ENCODE measurements at places on chromosomes 13 and 19. TPM values are rescaled to one million over a fixed set of nuclear protein-coding genes. Genes with fewer than 3 reads are reported as not detected.

Gene MYH14
- 0.94 TPM for total RNA-seq

Gene ZNF491
- total RNA-seq: 12.9 TPM

Gene NDUFA3
- total RNA-seq: 10.8 TPM

- DNase-seq: no peak
These were observed 3.8 kb upstream of the LTBP4 start for GRCh38 chr19:40597329-40597838.

- no peak for DNase-seq
These were observed 108.3 kb upstream of the RXFP2 start for GRCh38 chr13:31631071-31631470.

- no peak for DNase-seq
These were observed 150.0 kb downstream of the DPF1 start for GRCh38 chr19:38073841-38074685.

GRCh38 chr19:41384351-41384750 is 8.0 kb downstream of the TMEM91 start:
- no peak for DNase-seq

DNA sequence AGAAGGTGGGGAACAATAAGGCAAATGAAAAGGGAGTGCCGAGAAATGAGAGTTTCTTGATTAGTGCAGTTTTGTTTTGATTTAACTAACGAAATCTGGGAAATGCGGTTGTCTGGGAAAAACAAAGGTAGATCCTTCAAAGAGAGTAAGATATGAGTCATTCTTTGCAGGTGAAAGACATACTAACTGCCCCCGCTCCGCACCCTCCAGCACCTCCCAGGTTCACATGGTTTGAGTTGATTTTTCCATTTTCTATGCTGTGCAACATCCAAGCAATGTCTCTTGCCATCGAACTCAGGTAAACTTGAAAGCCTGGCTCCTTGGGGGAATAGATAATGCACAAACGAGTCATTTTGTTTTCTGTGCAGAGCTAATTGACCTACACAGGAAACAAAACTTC is 84.1 kb upstream of the KLF12 start:
- DNase-seq: no peak

- no peak for DNase-seq
These were observed 28.4 kb downstream of the PSG1 start for GRCh38 chr19:42850981-42851717.

DNA sequence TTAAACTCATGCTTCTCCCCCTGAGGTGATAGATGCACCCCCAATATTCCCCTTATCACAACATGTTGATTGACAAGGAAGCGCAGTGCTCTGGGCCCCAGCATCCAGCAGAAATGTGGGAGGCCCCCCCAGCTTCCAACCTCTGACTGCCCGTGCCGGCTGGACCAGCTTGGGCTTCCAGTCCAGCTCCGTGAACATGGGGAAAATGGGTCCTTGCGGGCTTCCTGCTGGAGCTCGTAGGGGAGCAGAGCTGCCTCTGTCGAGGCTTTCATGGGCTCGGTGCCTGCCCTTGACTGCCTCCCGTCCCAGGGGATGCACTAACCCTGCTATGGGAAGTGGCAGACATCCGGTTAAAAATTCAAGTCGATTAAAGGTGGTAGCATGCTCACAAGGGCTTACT is 188.9 kb downstream of the COL4A1 start:
- no peak for DNase-seq

GRCh38 chr19:4754248-4754647 is 30.6 kb upstream of the DPP9 start:
- DNase-seq: no peak

DNA sequence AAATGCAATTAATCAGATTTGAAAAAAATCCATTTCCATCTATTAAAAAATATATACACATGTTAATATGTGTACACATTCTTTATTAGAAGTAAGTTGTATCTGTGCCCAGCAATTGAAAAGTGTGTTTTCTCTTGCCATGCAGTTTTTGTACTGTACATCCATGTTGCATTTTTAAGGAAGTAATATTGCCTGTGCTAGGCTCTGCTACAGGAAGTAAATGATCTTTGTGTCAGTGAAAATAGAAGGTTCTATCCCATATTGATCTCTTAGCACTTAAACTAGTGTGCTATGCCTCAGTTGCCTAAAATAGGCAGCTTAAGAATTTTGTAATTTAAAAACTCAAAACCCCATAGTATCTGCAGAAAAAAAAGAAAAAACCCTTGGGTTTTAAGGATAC is 122.5 kb downstream of the CDK8 start:
- DNase-seq: no peak

DNA sequence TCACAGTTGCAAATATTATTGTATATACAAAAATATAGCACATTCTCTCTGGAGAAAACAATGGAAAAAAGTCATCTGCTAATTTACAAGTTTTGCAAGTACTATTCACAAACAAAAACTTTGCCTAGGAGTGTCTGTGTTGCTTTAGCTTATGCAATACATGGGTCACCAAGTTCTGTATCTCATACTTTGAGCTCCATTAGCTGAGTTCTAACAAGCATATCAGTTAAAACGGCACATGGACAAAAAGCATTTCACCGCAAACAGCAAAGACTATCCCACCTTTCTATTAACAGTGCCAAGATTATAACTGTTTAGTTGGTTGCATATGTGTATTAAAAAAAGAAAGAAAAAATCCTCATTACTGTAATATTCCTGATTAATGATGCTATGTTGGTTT is 4.6 kb downstream of the SPRY2 start:
- no peak for DNase-seq

DNA sequence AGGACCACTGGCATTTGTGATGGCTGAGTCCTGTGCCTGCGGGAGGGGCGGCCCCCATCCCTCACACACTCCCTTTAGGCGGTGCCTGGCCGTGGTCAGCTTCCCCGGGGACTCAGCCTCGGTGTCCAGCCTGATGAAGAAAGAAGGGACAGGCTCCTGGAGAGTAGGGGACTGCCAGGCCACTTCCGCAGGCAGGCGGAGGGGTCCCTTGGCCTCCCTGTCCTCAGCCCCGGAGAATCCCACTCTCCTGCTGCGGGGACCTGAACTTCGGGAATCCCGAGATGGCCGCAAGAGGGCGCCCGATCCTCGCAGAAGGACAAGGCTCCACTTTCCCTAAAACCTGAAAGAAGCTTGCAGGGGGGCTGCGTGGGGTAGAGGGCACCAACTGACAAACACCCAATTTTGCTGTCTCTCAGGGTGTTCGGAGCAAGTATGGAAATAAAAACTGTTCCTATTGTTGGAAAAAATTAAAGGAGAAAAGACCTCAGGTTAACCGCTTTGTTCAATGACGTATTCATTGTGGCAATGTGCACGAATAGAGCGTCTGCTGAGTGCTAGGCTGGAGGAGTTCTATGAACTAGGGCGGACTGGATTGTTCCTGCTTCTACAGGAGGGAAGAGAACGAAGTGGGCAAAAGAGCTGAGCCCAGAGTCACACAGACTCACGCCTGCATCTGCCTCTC is 297.3 kb downstream of the ZNF536 start:
- DNase-seq: peak; percentile 69

DNA sequence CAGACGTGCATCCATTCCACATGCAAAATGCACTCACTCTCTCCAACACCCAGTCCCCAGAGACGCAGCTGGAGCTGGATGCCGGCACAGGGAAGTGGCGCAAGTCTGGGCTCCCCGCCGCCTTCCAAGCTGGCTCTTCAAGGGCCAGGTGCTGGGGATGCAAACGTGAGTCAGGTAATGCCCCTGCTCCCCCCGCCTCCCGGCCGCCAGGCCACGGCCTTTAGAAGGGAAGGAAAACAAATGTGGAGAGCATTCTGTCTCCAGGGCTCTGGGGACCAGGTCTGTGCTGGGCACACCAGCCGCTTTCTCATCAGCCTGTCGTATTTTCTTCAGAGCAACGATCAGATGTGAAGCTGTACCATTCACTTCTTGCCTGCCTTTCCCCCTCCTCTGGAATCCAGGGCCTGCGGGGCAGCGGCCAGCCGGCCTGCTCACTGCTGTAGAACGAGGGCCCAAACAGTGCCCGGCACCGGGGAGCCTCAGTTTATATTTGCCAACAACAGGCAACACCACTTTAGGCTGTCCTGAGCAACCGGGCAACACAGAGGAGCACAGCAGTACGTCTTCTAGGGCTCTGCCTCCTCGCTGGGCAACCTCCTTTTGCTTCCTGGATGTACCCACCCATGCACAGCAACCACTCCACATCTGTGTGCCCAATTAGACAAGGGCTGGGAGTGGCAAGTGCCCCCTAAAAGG is 3.8 kb downstream of the RAB20 start:
- DNase-seq: no peak
